ENCODE measurements at places on chromosomes 7 and 10.

GRCh38 chr7:17632384-17632783 is 307.9 kb downstream of the SNX13 start:
- no peak for DNase-seq

DNA sequence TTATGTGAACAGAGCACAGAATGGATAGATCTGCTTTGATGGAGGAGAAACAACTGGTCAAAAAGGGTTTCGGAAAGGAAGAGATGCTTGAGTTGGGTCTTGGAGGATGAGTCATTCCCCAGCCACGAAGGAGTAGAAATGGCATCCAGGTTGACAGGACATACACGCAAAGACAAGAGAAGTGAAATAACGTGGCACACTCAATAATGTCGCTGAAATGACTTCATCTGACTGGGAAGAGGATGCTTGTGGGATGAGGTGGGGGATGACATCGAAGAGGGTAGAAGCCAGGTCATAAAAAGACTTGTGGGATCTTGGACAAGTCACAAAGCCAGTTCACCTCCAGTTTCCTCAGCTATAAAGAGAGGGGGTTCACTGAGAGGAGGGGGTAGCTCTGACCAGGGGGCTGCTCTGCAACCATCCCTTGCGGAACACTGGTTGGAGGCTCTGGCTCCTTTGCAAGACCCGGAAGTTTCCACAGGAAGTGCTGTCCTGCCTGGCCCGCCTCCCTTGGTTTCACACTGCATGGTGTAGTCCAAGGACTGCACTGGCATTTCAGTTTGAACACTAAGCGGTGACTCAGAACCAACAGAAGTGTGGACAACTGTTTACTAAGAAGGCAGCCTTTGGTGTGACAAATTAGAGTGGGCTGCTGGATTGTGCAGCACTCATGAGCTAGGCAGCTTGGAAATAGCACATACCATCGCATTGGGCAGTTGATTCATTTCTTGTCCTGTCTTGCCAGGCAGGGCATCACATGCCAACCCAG is 189.9 kb upstream of the ADO start:
- DNase-seq, result no peak

DNA sequence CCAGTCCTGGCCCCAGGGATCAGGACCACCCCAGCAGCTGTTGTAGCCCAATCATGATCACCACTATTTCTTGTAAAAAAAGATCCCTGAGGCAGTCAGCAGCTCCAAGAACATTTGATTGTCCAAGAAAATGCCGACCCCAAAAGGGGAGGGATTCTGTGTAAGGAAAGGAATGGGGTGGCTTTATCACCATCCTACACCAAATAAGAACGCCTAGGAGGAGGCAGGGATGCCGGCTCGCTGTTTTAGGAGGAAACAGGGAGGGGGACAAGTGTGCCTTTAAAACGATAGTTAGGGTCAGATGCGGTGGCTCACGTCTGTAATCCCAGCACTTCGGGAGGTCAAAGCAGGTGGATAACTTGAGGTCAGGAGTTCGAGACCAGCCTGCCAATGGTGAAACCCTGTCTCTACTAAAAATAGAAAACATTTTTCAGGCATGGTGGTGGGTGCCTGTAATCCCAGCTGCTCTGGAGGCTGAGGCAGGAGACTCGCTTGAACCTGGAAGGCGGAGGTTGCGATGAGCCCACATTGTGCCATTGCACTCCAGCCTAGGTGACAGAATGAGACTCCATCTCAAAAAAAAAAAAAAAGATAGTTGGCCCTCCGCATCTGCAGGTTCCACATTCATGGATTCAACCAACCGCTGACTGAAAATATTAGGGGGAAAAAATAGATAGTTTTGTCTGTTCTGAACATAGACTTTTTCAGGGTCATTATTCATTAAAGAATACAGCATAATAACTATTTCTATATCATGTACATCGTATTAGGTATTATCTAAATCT is 63.6 kb downstream of the PDIA4 start:
- DNase-seq, result no peak

GRCh38 chr10:63123727-63124362 is 9.3 kb upstream of the NRBF2 start:
- no peak for DNase-seq

- DNase-seq, result no peak
Observed at GRCh38 chr7:4017081-4017480, 665.0 kb upstream of the FOXK1 start.

DNA sequence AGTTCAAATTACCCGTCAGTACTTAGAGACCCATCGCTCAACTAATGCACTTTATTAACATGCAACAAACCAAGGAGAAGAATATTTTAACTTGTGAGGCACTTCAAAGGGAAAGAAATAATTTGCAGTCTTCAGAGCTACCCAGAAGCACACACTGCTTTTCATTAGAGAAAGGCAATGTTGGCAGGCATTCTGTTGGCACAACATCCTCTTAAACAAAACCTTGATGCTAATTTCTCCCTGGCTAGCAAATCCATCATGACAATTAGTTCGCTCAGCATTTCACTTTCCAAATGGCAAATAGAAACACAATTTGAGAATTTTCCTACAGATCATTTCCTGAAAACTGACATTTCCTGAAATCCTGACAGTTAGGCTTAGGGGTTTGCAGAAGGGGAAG is 155.6 kb upstream of the FAM13C start:
- DNase-seq, result no peak

GRCh38 chr10:87642486-87642885 is 17.2 kb upstream of the PAPSS2 start:
- DNase-seq, result no peak

- no peak for DNase-seq
Observed at GRCh38 chr7:68122801-68123200, 1126.2 kb downstream of the TYW1 start.

GRCh38 chr10:131480861-131481260 is 169.3 kb upstream of the TCERG1L start:
- no peak for DNase-seq

DNA sequence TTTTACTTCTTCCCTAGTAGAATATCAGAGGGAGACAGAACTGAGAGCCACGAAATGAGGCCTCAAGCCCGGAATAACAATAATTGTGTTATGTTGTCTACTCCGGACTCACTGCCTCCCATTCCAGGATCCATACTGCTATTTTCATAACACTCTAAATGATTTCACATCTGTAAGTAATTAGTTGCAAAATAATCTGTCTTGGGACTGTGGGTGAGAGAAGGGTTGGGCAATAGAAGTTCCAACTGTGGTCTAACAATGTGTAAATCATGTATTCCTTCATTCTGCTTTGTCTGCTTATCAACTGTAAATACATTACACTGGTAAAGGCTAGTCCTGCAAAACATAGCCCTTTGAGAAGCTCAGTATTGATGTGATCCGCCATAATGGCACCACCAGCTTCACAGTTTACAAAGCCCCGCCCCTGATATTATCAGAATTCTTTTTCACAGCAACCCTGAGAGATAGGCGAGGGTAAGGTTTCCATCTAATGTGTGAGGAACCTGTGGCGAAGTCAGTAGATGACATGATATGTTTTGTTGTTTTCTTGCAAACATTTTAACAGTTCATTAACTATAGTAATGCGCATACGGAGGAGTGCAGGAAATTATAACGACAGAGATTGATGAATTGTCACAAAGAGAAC is 265.7 kb upstream of the BMPER start:
- no peak for DNase-seq

Measured in caudate nucleus (tissue), 63 donors.